ENCODE measurements at places on chromosomes 6 and 20. TPM values are rescaled to one million over a fixed set of nuclear protein-coding genes. Genes with fewer than 3 reads are reported as not detected.

The BNIP5 gene
- not detected for total RNA-seq

DNA sequence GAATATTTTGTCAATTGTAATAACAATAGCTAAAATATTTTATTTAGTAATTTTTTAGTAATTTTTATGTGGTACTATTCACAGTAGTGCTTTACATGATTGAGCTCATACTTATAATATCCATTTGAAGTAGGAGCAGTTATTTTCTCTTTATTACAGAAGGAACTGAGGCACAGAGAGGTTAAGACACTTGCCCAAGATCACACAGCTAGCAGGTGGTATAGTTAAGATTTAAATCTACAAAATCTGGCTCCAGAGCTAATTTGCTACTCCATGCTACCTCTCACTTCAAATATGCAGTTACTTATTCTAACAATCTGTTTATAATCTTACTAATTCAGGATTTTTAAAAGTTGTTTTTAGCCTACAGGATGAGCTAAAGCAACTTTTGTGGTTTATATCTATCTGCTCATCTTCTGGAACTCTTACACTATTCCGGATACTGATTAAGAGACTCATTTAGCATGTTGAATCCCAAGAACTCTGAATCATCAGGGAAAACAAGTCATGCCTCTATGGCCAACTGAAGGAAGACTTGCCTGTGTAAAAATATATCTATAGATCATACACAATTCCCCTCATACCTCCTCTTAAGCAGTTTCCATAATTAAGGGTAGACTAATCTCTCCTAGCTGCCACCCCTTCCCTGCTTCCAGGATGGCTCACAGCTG is 324.2 kb downstream of the UBE3D start:
- H3K4me3 ChIP-seq, result no peak overlapping the region
- no peak overlapping the region for H3K27ac ChIP-seq
- no peaks in the 10 kb centered on the region for H3K27me3 ChIP-seq
- DNase-seq, result no peak

DNA sequence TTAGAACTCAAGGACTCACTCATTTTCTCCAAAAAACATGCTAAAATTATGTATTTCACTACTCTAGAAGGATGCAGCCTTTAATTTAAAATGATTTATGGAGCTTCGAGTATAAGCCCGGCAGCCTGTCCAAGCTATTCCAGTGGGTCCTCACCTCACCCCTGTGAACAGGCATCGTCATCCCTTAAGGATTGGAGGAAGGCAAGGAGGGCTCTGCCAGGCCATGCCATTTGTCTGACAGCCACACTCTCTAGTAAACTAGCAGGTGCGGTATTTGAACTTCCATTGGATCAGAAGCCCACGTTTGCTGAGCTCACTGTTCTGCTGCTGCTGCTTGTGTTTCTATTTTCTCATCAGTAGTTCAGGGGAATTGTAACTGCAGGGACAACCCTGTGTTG is 39.8 kb upstream of the NAA20 start:
- peaks cover 95% of the 10 kb centered on the region for H3K4me1 ChIP-seq
- H3K27me3 ChIP-seq, result no peaks in the 10 kb centered on the region
- no peak for DNase-seq
- peak overlapping the region; percentile 89 for H3K27ac ChIP-seq
- peak overlapping the region; percentile 66 for H3K4me3 ChIP-seq
- peaks cover 23% of the 10 kb centered on the region for H3K36me3 ChIP-seq

GRCh38 chr6:14652536-14652935 is 535.0 kb downstream of the CD83 start:
- DNase-seq, result no peak
- no peaks in the 10 kb centered on the region for H3K27me3 ChIP-seq
- H3K27ac ChIP-seq, result no peak overlapping the region
- H3K36me3 ChIP-seq, result no peaks in the 10 kb centered on the region

GRCh38 chr6:137737836-137738596 is 129.0 kb upstream of the TNFAIP3 start:
- DNase-seq, result no peak
- no peaks in the 10 kb centered on the region for H3K4me1 ChIP-seq
- H3K4me3 ChIP-seq, result no peak overlapping the region

Measured in lower lobe of right lung (tissue), 2 donors.